Naive thymus-derived CD4-positive, alpha-beta T cell (primary cell): ENCODE measurements at places on chromosomes 3 and 15.

DNA sequence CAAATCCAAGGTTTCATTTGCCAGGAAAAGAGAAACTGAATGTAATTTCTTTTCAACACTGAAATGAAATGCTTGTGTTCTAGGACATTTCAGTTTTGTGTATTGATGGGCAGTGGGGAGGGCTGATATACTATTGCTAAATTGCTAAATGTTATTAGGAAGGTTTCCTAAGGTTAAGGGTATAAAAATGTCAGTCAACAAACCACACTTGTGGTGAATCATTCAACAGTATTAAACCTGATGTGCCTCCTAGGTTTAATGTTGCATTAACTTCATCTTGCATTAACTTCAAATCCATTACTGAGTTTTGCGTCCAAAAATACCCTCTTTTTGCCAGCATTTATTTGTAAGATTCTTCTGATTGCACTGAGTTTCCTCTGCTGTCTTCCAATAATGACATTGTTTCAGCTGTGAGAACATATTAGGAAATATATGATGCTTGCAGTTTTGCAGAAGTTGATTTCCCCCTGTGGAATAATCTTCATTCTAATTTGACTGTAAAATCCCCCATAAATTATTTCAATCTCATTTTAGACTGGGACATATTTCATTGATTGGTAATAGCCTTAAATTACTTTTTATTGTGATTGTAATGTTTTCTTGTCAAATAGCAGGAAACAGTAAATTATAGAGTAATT, 758.3 kb downstream of the GBE1 start:
- no peak for DNase-seq

DNA sequence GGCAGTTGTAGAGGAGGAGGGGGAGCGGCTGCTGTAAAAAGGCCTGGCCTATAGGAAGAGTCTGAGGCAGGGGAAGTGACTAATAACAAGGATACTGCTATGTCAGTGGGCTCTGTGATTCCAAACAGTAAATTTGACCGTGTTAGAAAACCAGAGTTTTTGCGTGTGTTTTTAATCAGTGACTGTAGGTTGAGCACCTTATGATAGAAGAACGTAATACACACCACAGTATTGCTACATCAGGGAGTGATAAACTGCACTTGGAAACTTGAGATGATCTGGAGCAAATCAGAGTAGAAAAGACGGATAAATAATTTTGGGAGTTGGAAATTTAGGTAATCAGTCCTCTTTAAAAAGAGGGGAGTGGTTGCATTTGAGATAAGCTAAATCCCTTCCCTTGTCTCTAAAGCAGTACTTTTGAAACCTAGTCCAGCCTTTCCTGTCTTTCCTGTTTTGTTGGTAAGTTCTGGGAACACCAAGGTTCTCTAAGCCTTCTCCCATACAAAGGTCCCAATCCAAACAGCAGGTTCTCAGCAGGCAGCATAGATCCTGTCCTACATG, 130.5 kb upstream of the NR2E3 start:
- DNase-seq: no peak

GRCh38 chr3:15528854-15529537, 7.5 kb upstream of the COLQ start:
- no peak for DNase-seq

GRCh38 chr3:165553371-165553770, 283.9 kb downstream of the BCHE start:
- no peak for DNase-seq

GRCh38 chr3:172448661-172449465, 607 bp upstream of the GHSR start:
- DNase-seq: no peak

DNA sequence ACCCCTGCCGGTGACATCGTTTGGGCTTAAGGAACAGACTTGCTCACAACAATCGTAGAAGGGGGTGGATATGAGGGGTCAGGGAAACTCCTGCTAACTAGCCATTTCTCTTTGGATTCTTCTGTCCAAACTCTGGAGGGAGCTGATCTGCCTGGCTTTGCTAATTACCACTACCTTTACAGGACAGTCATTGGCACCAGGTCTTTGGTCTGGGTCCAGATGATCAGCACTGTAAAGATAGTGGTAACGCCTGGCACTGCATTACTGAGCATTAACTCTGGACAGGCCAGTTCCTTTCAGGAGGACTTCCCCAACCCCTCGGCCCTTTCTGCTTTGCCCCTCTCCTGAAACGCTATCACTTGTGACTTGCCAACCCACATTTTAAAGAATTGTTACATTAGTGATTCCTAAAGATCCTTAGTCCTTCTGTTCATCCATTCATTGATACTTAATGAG, 788 bp downstream of the UQCC5 start:
- no peak for DNase-seq

DNA sequence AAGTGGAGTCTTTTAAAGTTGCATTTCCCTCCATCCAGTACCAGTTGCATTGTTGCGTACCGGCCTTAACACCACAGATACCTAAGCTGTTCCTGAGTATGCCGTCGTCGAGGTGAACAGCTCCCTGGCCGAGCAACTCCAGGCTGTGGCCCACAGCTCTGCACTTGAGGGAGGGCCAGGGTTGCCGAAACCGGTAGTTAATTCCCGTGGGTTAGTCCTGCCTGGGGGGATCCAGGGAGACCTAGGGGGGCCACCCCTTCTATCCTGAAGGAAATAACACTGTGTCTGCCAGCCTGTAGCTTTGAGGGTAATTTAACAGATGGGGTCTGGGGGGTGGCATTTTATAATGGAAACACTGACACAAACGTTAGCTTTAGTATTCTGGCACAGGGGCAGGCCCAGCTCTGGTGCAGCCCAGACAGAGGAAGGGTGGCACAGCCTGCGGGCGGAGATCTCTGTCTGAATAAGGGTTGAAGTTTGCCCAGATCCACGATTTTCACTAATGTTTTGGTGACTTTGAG, 60.8 kb downstream of the RGMA start:
- DNase-seq: no peak

DNA sequence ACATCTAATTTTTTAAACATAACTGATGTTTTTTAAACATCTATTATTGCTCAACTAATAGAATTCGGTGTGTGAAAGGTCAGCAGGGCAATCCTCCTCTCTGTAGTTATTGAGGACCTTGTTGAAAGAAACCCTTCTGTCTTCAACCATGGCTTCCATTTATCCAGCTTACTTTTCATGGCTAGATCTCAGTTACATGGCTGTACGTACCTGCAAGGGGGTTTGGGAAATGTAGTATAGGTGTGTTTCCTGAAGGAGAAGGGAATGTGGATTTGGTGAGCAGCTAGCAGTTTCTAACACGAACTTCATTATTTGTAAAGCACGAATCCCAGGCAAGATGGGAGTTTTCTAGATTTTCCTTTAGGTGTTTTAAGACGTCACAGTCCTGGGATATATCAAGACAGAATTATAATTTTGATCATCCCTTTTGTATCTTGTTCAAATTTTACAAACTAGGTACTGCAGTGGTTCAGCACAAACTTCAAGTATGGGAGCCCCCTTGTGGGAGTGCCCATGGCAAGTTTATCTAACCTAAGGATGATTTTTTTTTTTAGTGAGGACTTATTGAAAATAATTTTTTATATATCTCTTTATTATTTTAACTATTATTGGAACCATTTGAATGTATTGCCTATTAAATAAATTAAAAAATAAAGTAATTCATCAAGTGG, 41.6 kb downstream of the FBXL2 start:
- DNase-seq: no peak
